ENCODE measurements at places on chromosomes 7 and 10.

DNA sequence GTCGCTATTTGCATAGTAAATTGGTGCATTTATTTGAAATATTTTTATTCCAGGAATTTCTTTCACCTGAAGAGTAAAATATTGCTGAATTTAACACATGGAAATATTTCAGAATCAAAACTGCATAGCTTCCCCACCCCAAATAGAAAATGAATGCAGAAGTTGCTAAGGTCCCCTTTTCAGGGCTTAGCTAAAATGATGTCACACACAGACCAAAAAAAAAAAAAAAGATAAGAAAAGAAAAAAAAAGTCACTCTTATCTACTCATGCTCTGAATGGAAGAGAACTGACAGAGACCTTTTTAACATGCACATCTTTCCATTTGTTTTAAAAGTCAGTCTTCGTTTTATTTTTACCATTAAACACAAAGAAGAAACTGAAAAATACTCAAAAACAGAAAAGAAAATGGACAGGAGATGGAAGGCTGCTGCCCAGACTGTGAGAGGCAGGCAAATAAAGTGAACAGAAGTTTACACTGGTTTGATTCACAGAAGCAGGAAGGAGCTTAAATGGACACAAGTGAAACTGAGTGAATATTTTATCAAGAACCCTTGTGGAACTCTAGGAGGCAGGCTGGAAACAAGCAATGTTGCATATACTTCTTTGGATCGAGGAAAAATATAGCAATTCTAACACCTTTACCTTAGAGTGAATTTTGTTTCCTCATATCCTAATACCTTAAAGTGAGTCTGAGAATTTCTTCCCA is 32.0 kb downstream of the PSMC2 start:
- peak; percentile 7 for DNase-seq

GRCh38 chr10:14306190-14306589 is 24.5 kb downstream of the FRMD4A start:
- no peak for DNase-seq

GRCh38 chr10:74238031-74238431 is 87.0 kb downstream of the ADK start:
- no peak for DNase-seq

- DNase-seq, result no peak
Observed at GRCh38 chr10:13853854-13854253, 267.1 kb downstream of the PRPF18 start.

DNA sequence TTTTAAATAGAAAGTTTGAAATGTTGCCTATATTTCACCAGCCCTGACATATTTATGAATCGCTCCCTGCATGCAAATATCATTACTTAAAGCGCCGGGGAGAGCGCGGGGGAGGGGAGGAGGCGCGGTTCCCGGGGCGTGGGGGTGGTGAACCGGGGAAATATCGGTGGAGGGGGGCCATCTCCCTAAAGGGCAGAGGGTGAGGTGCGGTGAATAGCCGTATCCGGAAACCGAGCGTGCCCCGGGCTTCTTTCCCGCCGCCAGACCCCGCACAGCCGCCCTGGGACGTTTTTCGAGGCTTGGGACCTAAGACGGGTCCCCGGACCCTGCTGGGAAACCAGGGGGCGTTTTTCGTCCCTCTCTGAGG is 6.9 kb upstream of the ZNF503 start:
- DNase-seq, result no peak

DNA sequence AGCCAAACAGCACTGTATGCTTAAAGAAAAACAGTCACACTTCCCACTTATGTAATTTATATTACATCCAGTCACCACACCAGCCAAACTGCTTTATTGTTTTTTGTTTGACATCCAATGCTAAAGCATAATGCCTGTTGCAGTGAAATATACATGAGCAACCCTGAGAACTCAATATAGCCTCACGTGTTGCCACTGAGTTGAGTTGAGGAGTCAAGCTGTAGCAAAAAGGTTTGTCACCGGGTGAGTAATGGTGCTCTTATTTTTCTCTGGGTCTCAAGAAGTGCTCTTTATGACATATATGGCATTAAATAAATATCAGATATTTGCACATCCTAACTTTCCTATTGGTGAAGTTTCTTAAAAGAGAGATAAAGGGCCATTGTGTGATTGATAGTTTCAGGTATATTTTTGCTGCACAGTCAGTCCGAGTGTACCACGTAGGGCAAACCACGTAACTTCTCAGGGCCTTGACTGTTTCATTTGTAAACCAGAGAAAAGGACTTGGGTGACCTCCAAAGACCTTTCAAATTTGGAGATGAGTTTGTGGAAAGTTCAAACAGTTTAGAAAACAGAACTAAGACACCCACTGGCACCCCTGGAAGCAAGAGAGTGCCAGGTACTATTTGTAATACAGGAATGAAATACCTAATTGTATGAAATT is 168.5 kb downstream of the CFTR start:
- DNase-seq, result no peak

GRCh38 chr7:138663725-138664710 is 37.1 kb downstream of the SVOPL start:
- DNase-seq, result no peak

GRCh38 chr7:117117172-117117571 is 163.9 kb downstream of the ST7 start:
- DNase-seq, result no peak

- peak; percentile 56 for DNase-seq
Observed at GRCh38 chr7:130721486-130722277, 12.3 kb downstream of the KLF14 start.

- DNase-seq, result peak; percentile 95
Observed at GRCh38 chr7:131244259-131244852, 83.3 kb upstream of the MKLN1 start.

DNA sequence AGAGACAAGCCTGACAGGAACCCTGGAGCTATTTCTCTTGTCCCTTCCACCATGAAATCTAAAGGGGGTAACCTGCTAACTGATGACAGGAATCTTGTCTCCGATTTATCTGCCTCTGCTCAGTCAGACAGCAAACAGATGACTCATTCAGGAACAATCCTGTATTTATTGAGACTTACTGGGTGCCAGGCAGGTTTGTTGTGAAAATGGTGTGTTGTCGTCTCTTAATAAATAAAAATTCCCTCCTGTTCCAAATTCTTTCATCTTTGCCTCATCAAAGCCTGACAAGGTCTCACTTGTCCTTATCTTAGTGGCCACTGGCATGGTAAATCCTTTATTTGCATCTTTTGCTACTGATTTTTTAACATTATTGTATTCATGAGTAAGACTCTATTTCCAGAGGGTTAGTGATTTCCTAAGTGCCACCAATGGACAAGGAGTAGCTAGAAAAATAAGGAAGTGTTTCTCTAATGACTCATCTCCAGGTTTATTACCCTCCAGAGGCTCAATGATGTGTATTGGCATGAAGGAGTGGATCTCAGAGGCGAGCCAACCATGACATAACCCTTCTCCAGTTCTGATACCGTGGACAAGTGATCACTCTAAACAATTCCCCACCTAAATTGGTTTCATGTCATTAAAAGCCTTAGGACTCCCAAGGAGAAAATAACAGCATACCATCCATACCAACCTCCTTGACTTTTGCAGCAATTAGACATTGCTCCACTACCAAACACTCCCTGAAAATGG is 724.0 kb downstream of the GRID1 start:
- peak; percentile 94 for DNase-seq

DNA sequence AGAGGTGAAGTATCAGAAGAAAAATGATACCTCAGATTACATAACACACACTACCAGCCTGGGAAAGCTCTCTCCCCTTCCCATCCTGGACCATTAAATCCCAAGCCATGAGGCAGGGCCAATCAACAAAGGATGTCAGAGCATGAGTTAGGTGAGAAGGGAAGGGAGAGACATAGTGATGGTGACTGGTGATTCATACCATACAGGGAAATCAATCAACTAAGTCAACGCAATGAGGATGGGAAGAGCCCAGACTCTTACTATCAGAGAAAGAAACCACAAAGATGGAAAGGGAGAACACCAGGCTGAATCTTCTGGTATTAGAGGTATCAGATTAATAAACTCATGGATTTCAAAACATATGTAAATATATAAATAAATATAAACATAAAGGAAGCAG is 185.4 kb downstream of the KMT2E start:
- DNase-seq, result no peak

- DNase-seq, result no peak
Observed at GRCh38 chr7:68121655-68122054, 1125.0 kb downstream of the TYW1 start.

GRCh38 chr10:127036987-127037386 is 131.8 kb downstream of the DOCK1 start:
- DNase-seq, result no peak
